HAP-1 (cell line): ENCODE measurements at places on chromosomes 2 and 18.

DNA sequence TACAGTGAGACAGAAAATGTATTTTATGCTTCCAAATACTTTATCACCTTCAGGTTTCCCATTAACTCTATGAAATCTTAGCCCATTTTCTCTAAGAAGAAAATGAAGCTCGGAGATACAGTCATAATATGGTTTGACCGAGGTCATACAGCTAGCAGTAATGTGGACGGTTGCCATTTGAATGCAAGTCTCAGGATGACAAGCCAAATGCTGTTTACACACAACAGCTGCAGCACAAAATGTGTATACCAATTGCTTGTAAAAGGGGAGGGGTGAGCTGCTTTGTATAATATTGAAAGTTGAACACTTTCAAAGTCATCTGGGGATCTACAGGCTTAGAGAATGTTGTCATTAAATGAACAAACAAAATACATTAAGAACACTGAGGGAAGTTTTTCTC lies 93.8 kb upstream of the FSIP2 start:
- peak; percentile 10 for DNase-seq

- no peak for DNase-seq
Measured at GRCh38 chr2:201228271-201228911, 31.9 kb upstream of the CASP8 start.

DNA sequence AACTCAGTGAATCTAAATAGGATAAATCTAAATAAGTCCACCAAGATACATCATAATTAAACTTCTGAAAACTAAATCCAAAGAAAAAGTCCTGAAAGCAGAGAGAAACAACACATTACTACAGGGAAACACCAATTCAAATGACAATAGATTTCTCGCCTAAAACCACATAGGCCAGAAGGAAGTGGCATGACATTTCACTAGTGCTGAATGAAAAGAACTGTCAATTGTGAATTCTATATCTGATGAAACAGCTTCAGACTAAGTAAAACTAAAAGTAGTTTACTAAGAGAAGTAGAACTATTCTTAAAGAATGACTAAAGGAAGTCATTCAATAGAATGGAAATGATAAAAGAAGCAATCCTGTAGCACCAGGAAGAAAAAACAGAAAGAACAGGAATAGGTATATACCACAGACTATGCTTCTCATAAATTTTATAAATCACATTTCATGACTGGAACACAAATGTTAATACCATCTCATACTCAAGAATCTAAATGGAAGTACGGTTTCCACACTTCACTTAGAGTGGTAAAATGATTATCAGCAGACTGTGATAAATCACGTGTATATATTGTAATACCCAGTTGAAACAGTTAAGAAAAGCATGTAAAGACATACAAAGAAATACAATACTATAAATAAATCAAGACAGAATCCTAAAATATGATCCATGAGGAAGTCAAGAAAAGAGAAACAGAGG lies 46.4 kb downstream of the ASXL2 start:
- no peak for DNase-seq

DNA sequence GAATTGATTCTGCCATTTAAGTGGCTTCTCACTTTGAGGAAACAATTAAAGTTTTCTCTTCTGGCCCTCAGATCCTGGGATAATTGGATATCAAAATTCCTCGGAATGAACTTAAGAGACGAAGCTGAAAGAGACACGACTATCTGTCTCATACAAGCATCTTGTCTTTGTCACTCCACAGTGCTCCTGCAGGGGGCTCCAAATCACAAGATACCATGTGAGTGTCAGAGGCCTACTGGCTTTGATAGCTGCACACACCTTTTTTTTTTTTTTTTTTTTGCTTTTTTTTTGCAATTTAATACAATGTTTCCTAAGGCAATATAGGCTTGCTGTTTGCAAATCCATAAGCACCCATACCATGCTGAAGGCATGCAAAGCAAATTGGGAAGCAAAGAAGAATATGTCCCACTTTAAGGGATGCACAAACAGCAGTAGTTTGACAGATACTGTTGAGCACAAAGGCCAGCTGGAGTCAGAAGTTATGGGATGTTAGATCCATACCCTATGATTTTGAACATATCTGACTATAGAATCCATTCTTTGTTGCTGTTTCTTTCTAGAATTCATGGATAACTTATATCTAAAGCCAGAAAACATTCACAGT lies 109.0 kb upstream of the CBLN2 start:
- DNase-seq, result peak; percentile 56

DNA sequence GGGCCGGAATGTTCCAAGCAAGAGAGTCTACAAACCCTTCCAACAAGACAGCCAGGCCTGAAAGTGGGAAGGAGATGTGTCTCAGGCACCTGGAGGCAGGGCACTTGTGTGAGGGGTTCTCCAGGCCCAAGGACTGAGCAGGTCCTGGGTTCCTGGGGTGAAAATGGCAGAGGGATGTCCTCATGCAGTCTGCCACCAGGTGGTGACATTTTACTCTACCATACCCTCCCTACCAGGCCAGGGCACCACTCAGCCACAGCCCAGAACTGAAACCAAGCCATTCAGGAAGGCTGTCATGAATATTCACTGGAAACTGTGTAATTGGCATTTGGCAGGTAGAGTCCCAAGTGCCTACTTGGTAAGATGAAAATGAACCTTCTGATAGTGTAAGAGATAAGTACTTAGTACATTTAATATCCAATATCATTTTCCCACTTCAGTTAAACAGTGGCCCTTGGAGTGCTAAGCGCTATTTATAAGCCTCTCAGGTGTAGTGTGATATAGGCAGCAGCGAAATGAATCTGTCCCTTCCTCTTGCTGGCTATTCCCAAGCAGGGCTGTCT lies 185.1 kb downstream of the MYO5B start:
- peak; percentile 71 for DNase-seq

DNA sequence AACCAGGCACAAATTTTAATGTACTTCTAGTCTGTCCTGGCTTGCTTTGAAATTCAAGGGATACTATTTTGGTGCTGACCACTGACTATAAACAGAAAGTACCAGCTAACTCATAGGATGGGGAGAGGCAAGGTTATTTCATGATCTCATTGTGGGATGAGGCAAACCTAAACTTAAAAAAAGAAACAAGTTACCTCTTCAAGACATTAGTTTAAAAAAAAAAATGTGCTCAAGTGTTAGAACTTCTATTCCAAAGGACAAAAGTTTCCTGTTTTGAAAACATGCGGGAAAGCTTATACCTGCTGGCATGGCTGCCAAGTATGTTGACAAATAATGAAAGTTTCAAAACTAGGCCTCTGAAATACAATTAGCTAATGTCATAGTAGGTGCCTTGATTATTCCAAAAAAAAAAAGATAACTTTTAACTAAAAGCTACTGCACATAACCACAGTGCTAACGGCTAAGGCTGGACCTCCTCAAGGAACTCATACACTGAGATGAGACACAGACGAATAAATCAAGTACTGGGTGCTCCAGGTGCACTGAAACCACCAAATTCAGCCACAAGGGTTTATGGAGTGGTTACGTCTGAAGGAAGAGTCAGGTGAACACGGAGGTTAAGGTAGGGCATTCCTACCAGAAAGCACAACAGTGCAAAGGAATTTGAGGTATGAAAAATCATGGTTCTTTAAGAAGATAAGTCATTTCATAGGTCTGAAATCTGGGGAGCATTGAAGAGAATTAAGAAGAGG lies 38.1 kb downstream of the TMEM131 start:
- no peak for DNase-seq

- peak; percentile 58 for DNase-seq
Measured at GRCh38 chr2:127829845-127830246, 18.9 kb upstream of the WDR33 start.

DNA sequence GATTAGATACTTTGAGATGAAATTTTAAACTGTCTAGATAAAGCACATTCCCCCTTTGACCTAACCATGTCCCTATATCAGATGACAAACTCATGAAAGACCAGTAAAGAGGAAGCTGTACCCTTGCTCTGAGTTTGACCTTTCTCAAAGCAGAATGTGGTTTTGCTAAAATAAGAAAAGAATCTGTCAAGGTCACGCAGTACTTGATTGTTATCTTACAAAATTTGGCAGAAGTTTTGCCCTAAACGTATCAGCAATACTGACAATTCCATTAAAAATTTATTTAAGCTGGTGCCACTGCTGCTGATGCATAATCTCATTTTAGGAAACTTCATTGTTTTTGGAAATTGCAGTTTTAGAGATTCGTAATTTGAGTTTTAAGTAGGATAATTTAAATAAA lies 31.2 kb upstream of the GALM start:
- no peak for DNase-seq

- no peak for DNase-seq
Measured at GRCh38 chr2:151760139-151760650, 25.9 kb upstream of the NEB start.

DNA sequence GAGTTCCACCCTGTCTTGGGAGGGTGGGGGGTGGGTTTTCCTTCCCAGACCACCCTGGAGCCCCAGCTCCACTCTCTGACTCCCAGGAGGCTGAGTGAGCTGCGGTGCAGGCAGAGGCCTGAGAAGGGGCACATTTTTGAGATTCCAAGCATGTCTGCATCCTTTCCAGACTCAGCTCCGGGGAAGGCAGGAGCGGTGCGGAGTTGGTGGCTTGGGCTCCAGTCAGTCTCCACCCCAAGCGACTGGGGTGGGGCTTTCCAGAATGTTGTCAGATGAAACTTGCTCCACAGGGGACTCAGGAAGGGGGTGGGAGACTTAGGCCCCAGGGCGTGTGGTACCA lies 44.2 kb upstream of the HS6ST1 start:
- DNase-seq, result peak; percentile 36

- no peak for DNase-seq
Measured at GRCh38 chr2:83782122-83782521, 677.0 kb downstream of the SUCLG1 start.

- no peak for DNase-seq
Measured at GRCh38 chr2:181937473-181937872, 45.9 kb downstream of the ITPRID2 start.

GRCh38 chr18:52716973-52717372 lies 377.0 kb downstream of the DCC start:
- DNase-seq, result no peak

GRCh38 chr2:157194844-157195243 lies 62.7 kb upstream of the GALNT5 start:
- no peak for DNase-seq

DNA sequence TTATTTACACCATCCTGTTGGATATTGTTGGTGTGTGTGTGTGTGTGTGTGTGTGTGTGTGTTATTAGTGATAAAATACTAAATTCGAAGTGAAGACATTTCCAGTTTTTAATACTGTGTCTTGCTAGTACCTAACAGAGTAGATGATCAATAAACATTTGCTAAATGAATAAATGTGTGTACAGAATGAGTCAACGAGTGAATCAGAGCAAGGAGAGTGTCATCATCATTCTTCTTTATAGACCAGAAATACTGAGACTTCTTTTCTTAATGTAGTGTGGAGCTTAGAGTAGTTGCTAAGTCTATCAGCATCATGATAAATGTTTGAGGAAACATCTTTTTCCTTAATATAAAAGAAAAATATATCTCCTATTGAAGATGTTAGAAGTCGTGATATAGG lies 169.7 kb upstream of the SATB2 start:
- no peak for DNase-seq

DNA sequence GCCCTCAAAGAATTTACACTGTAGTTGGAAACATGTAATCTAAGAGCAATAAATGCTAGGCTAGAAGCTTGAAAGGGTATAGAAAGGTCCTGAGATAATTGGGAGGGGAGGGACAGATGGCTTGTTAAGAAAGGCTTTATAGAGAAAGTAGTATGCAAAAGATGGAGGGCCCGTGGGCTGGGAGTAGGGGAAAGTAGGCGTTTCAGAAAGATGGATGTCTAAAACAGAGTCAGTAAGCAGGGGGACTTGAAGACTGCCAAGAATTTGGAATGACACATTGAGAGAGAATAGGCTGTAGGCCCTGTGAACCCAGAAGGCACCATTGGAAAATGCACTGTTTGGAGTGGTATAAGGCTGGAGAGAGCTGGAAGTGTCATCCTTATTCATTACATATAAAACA lies 822 bp downstream of the PSMG2 start:
- peak; percentile 45 for DNase-seq

DNA sequence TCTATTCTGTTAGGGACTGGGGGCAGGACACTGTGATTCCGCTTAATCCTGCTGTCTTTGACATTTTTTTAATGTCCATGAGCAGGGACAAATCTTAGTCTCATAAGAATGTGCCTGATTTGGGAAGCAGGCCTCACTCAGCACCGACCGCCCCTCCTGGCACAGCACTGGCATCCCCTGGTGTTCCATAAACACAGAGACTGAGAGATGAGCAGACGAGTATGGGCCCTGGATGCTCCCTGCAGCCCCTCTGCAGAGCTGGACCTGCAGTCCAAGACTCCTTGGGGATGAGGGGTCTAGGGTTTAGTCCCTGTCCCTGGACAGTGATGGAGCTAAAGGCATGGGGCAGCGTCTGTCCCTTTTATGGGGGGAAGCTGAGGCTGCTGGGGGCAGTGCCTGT lies 81.6 kb downstream of the NDUFA10 start:
- DNase-seq, result no peak

GRCh38 chr2:44477657-44478414 lies 116.1 kb downstream of the CAMKMT start:
- DNase-seq, result no peak

DNA sequence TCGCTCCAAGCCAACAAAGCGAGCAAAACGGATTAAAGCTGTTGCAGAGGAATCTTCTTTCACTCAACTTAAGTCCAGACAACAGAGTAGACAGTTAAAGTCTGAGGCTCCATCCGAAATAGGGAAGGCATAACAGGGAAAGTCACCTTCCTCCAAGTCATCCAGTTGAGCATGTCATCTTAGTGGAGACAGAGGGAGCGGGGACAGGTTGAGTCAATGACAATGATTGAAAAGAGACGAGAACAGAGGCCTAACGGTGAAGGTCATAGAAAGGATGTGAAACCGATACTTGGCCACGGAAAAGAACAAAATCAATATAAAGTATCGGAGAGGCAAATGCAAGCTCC lies 455 bp downstream of the C18orf32 start:
- DNase-seq, result no peak

DNA sequence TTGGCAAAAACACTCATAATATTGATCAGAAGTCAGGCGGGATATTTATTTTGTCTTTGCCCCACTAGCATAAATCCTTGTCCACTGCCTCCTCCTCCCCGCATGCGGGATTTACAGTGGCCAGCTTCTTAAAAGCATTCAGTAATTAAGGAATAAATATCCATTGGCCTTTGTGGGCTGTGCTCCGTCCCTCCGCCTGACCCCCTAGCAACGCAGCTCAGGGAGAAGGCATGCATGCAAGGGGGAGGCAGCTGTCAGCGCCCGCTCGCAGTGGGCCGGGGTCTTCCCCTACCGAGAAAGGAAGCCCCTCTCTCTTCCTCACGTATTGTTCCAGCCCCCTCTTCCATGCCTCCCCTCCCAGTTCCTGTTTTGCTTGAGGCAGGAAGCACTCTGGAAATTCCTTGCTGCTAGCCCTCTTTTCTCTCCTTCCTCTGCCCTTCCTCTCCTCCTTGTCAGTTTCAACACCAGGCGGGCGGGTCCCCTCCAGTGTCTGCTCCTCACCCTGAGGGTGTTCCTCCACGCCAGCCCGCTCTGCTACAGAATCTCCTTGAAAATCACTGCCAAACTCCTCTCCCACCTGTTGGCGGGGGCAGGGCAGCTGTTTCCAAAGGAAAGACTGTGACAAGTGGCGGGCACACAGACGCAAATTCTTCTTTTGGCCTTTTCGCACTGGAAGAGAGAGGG lies 60.1 kb downstream of the GBX2 start:
- no peak for DNase-seq

- peak; percentile 67 for DNase-seq
Measured at GRCh38 chr2:118808429-118808809, 39.0 kb downstream of the EN1 start.

- DNase-seq, result no peak
Measured at GRCh38 chr2:182949052-182949451, 82.6 kb upstream of the FRZB start.

- DNase-seq, result no peak
Measured at GRCh38 chr2:219561179-219562048, 9.9 kb downstream of the OBSL1 start.
